ENCODE measurements at places on chromosomes 2 and 18.

- no peak for DNase-seq
Measured at GRCh38 chr18:79818036-79818435, 20.3 kb downstream of the KCNG2 start.

DNA sequence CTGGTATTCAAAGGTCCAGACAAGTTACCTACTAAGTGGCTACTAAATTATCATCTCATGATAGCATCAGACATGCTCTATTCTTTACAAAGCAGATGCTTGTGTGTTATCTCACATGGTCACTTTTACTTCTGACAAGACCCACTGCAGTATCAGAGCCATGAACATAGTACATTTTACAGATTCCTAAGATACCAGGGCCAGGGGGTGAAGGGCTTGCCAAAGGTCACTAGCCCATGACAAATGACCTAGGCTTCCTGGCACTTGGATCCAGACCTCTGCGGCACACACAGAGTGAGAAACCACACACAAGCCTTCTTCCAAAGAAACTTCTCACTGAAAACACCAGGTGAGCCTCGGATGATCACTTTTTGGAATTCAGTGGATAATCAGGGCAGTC is 446.8 kb downstream of the EIPR1 start:
- DNase-seq = no peak

DNA sequence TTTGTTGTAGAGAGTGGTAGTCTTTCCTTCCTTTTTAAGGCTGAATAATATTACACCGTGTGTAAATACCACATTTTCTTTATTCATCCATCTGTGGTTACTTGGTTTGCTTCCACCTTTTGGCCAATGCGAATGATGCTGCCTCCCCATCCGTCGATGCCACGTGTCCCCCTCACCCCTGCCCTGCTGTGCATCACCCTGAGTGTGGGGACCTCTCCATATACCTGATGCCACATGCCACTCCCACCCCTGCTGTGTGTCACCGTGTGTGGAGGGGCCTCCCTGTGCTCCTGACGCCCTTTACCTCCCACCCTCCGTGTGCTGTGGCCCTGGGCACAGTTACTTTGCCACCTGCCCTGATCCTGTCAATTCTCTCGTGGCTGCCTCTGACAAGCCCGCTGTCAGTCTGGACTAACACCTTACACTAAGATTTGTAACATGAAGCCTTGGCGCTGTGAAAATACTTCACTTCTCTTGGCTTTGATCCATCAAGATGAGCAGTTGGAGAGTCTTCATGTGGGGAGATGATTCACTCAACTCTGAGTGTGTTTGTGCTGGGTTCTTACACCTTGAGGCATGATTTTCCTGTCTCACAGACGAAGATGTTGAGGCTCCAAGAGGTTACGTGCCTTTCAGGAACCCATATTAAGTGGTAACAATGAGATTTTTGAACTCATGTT is 234.0 kb downstream of the ZNF407 start:
- no peak for DNase-seq

GRCh38 chr2:43387092-43388062 is 161.0 kb upstream of the ZFP36L2 start:
- DNase-seq = no peak

- DNase-seq = no peak
Measured at GRCh38 chr2:20579866-20580265, 71.0 kb downstream of the HS1BP3 start.

GRCh38 chr18:53543711-53544110 is 680.8 kb downstream of the MBD2 start:
- DNase-seq = no peak
